ENCODE measurements at places on chromosomes 2 and 18.

GRCh38 chr2:235716875-235717496 is 223.1 kb downstream of the AGAP1 start:
- DNase-seq, result no peak

- no peak for DNase-seq
These were observed 38.3 kb downstream of the STAT4 start for GRCh38 chr2:191112448-191112901.

GRCh38 chr18:45653090-45653489 is 37.8 kb downstream of the SLC14A2 start:
- DNase-seq, result no peak

- no peak for DNase-seq
These were observed 102.9 kb downstream of the CDC42EP3 start for GRCh38 chr2:37568565-37568964.

DNA sequence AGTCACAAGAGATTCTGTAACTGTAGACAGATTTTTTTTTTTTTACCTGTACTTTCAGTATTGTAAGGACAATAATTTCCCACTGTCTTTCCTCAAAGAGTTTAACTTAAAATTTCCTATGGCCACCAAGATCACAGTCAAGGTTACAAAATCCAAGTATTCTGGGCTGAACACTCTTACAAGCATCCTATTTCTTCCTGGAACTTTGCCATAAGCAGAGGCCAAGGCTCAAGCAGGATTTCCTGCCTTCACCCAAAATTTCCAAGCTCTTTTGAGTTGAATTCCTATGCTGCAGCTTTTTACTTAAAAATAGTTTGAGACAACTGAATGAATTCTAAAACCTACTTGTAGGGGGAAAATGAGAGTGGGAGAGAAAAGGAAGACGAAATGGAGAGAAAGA is 299.4 kb downstream of the ZNF516 start:
- DNase-seq, result no peak

DNA sequence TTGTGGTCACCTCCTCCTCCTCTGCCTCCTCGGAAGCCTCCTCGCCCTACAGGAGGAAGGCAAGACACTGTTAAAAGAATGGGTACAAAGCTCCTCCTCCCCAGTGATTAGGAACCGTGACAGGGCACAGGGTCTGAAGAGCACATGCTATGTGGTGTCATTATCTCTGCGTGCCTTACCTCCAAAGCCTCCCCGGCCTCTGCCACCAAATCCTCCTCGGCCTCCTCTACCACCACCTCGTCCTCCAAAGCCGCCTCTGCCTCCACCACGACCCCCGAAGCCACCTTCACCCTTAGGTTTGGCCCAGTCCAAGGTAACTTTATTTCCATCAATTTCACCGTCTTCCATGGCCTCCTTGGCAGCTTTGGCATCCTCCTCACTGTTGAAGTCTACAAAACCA is 9.1 kb downstream of the NCL start:
- no peak for DNase-seq

GRCh38 chr2:7634409-7634808 is 717.2 kb downstream of the RNF144A start:
- no peak for DNase-seq

DNA sequence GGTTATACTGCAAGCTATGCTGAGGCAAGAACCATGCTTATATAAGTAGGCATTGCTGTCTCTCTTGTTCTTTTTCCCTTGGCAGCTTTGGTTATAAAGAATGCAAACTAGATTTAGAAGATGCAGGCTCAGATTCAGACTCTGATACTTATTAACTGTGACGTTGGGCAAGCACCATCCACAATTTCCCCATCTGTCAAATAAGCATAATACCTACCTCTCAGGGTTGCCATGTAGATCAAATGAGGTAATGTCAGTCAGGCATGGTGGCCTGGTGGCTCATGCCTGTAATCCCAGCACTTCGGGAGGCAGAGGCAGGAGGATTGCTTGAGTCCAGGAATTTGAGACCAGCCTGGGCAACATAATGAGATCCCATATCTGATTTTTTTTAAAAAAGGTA is 21.7 kb downstream of the ITGAV start:
- no peak for DNase-seq

All from activated B cell treated with CpG ODN at 0.5 μM for 24 hours (primary cell).